ENCODE measurements at places on chromosomes 3 and 15.
A peak's percentile ranks its signal among the peaks of the same experiment; 100 is the strongest.

DNA sequence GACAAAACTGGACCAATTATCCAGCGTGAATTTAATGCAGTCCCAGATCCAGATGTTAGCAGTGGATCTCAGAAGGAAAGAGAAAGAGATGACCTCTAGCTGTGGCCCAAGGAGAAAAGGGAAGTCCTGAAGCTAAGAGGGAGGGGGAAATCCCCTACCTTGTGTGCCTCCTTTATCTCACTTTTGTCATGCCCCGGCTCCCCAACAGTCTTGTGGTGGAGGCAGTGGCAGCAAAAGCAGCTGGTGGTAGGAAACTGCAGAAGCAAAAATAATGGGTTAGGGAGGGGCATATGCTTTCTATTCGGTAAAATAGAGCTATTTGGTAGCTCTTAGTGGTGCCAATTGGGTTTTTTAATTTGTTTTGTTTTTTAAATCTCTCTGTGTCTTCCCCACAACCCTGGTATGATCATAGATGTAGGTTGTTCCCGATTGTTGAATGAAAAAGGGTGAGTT is 56.5 kb downstream of the MCTP2 start:
- DNase-seq: no peak

DNA sequence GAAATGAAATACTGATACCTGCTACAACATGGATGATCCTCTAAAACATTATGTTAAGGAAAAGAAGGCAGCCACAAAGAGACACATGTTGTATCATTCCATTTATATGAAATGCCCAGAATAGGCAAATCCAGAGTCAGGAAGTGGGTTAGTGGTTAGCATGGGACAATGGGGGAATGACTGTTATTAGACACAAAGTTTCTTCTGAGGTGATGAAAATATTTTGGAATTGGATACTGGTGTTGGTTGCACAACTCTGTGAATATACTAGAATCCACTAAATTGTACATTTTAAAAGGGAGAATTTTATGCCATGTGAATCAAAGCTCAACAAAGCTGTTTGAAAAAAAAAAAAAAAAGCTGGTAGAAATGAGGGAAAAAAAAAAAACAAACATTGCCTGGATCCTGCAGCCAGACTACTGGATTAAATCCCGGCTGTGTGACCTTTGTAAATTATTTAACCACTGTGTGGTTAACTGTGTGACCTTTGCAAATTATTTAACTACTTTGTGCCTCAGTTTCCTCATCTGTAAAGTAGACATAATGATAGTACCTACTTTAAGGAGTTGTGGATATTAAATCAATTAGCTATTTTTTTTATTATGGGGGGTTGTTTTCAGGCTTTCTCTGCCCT is 75.6 kb upstream of the PRICKLE2 start:
- no peak for DNase-seq

DNA sequence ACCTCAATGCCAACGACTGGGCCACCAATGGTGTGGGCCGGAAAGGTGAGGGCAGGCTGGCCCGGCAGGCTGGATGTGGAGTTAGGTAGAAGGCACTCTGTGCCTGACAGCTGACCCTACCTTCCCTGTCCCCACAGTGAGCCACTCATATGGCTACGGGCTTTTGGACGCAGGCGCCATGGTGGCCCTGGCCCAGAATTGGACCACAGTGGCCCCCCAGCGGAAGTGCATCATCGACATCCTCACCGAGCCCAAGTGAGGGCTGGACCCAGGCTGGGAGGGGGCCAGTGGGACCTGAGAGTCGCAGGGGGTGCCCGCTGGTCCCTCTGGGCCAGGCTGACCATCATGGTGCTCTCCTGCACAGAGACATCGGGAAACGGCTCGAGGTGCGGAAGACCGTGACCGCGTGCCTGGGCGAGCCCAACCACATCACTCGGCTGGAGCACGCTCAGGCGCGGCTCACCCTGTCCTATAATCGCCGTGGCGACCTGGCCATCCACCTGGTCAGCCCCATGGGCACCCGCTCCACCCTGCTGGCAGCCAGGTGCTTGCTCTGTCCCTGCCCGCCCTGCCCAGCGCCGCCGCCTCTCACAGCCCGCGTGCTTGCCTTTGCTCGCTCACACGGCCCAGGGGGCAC is 4.5 kb upstream of the FES start:
- no peak for DNase-seq

DNA sequence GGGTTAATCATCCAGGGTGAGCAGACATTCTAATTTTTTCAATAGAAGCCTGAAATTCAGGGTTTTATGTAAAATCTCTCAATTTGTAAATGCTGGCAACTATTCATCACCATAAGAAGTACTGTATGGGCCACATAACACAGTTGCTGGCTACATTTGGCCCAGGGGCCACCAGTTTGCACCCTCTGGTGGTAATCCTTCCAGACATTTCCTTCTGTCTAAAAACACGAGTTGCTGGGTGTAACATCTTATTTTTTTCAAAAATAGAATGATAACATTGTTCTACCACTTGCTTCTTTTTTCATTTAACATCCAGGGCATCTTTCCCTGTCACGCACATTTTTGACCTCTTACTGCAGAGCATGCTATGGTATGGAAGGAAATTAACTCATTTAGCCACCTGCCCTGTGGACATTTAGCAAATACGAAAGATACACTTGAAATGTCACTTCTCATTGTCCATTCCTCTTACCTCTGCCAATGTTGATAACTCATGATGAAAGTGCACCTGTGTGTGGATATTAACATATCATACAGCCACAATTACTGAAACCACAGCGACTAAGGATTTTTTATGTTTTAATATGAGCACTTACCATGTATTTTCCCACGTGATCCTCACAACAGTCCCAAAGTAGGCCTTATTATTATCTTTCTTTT is 117.5 kb upstream of the ARHGEF3 start:
- DNase-seq: no peak

- no peak for DNase-seq
These were observed 47.5 kb upstream of the EPHB3 start for GRCh38 chr3:184514171-184514490.

DNA sequence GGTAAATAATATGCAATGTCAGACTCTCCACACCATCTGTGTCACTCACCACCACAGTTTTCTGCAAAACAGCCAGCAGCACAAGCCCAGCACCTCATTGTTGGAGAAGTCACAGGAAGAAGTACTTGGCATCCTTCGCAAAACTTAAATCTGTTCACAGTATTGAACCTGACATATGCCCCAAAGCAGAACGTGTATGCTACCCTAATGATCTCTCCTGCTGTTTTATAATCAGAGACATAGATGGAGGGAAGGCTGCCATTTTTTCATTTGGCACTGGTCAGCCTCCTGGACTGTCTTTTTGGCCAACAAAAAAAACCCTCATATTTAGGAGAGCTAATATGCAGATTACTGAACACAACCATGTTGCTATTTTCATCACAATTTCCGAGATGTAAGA is 1272.9 kb downstream of the ROBO1 start:
- DNase-seq: no peak

DNA sequence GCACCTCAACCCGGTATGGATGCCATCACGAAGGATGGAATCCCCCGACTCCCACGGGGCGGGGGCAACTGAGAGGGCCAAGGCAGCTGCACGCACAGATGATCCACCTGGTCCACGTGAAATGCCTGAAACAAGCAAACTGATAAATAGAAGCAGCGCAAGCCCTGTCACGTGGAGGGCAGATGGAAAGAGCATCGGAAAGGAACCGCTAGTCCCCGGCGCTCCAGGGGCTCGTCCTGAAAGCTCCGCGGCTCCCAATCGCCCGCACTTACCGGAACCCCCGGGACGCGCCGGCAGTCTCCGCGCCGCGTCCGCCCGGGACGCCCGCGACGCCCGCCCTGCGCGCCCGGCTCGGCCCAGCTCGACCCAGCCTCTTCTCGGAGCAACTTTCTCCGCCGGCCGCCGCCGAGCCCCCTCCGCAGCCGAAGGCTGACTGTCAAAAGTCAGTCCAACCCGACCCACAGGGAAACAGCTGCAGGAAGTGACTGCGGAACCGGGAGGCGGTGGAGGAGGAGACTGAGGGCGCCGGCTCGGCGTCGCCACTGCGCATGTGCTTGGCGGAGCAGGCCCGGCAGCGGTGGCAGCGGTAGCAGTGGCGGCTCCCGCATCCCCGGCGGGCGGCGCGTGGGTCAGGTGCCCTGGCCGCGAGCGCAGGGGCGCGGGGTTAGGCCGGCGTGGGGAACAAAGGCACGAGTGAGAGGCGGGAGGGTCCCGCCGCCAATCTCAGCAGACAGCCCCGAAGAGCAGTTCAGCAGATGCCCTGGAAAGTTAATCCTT is at the start of gene ZMAT3:
Gene ZMAT3 (minus strand): TSS at position 487 of the 777 bp plus-strand sequence. CDS start 4,057 bp downstream, outside the sequence.
- DNase-seq: peak; percentile 87

GRCh38 chr15:48644827-48645557 is 517 bp downstream of the FBN1 start:
- DNase-seq: no peak

GRCh38 chr3:171262431-171262830 is 197.8 kb downstream of the TNIK start:
- DNase-seq: no peak

GRCh38 chr15:41926185-41927056 is 32.6 kb upstream of the SPTBN5 start:
- no peak for DNase-seq

- DNase-seq: no peak
These were observed 732.9 kb downstream of the VGLL3 start for GRCh38 chr3:86257955-86258641.

- no peak for DNase-seq
These were observed 395.5 kb upstream of the KCNMB2 start for GRCh38 chr3:178140531-178141304.

DNA sequence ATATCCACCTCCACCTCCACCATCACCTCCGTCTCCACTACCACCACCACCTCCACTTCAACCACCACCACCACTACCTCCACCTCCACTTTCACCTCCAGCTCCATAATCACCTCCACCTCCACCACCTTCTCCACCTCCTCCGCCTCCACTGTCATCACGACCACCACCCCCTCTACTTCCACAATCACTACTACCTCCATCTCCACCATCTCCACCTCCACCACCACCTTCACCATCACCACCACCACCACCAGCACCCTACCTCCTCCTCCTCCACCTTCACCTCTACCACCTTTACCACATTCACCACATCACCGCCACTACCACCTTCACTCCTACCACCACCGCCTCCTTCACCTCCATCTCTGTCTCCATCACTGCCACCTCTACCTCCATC is 435.7 kb downstream of the MCTP2 start:
- DNase-seq: no peak

GRCh38 chr3:171358881-171359198 is 101.4 kb downstream of the TNIK start:
- DNase-seq: no peak

- DNase-seq: no peak
These were observed 413.2 kb downstream of the NTRK3 start for GRCh38 chr15:87843312-87843711.

- DNase-seq: no peak
These were observed 53.5 kb upstream of the PRTG start for GRCh38 chr15:55796321-55796965.

GRCh38 chr3:102443021-102443420 is 8.2 kb downstream of the ZPLD1 start:
- no peak for DNase-seq

DNA sequence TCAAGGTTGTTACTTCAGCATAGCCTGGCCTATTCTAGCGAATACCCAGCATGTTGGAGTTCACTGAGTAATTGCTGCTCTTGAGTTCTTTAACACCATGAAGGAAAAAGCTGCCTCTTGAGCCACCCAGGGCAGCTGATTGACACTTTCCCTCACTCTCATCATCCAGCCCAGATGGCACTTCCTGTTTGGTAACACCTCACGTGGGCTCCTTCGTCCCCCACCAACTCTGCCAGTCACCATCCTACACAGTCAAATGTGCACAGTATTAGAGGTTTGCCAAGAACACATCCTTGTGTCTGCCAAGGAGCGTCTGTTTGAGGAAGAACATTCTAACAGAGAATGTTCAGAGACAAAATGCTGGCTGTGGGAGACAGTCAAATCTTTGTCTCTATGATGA is 266.3 kb downstream of the RPLP1 start:
- DNase-seq: no peak

- DNase-seq: no peak
These were observed 294.6 kb downstream of the NTRK3 start for GRCh38 chr15:87961851-87962420.

DNA sequence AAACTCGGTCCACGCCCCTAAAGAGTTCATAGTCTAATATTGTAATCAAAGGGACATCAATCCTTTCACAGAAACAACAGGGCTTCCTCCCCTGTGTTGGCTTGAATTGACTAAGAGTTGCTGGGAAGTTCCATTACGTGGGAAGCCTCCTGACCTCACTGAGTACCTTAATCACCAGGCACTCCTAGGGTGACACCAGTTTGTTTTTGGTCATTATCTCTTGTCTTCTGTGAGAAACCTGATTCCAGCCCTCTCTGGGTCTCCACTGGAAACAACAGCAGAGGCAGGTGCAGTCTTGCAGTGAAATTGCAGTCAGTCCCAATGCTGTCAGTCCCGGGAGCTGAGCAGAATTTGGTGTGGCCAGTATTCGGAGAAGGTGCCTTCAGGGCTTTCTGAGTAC is 55.4 kb downstream of the BOC start:
- no peak for DNase-seq

GRCh38 chr3:179788996-179789395 is 136.2 kb downstream of the USP13 start:
- DNase-seq: no peak

DNA sequence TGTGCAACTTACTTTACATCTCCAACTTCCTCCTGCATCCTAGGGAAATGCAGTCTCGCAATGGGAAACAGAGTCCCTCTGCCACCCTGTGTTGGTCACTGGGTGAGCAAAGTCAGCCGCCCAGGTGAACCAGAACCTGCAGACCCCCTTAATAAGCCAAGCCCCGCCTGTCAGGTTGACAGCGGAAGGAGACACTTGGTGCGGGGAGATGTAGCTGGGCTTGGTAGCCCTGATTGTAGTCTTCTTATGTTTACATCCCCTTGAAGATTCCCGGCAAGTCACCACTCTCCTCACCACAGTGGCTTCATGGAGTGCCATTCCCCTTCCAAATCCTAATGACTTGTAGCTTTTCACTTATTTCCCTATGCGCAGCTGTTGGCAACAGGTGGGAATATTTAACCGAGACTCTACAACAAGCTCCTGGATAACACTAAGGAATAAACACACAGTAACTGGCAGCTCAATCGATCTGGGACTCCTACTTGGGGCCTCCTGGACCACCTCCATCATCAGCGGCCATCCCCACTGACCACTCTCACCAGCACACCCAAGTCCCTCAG is 17.7 kb upstream of the CLSTN2 start:
- DNase-seq: no peak

Data from stimulated activated CD4-positive, alpha-beta T cell treated with anti-CD3 and anti-CD28 coated beads, Interleukin-4, amount 100 ng/mL, for 4 hours (primary cell).